ENCODE measurements at places on chromosomes 3 and 15.

DNA sequence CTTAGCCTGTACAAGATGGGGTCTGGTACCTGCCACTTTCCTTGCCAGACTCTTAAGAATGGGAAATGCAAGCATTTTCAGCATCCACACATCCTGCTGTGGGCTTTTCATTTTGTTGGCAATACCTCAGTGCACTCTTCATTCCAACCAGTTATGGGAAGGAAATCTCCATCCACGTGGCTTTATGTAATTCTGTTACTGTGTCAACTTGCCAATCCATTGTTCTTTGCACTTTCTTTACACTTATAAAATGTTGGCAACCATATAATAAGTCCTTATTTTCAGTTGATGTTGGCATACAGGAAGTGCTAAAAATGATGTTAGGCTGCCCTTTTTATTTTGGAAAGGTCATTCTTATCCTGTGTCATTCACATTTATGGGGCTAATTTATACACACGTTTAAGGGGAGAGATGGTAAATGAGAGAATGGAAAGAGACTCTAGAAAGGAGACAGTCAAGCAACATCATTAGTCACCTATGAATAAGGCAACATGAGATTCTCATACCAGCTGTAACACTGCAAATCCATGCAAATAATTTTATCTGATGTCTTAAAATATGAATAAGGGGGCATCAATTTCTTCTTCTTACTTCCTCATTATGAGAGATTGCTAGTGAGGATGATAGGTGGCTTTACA lies 238.7 kb downstream of the CHST2 start:
- no peak for DNase-seq

GRCh38 chr3:14646131-14646573 lies 5.4 kb upstream of the CCDC174 start:
- no peak for DNase-seq

DNA sequence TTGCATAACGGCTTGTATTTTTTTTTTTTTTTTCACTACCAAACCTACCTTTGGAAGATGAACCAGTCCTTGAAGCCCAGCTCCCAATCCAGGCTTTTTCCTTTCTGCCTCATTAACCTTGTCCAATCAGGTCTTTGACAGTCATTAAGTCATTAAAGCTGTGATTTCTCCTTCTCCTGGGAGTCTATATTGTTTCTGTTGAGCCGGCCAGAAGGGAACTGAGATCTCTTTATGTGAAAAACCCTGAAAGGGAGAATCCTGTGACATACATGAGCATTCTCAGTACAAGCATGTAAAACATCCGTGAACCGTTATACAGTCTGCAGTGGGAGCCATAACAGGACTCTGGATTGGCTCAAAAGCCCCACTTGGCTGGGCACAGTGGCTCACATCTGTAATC lies 40.0 kb downstream of the ZNF589 start:
- DNase-seq = no peak

DNA sequence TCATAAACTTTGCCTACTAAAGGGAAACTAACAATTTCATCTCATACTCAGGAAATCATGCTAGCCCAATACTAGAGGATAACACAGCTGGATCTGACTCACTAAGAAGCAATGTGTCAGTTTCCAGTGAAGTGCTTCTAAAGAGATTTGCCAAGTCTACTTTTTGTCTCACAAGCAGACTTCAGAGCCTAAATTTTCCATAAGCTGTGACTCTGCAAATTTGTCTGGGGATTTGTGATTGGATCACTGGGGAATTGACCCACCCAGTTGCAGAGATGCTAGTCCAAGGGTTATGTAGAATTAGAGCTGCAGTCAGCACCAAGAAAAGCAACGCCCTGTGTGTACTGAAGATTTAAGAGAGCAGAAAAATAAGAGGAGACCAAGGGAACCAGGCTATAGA lies 647.1 kb downstream of the NTRK3 start:
- DNase-seq = no peak

- DNase-seq = no peak
Observed at GRCh38 chr3:132509096-132509495, 88.0 kb upstream of the ACKR4 start.

GRCh38 chr3:25662736-25663320 lies 1.9 kb downstream of the TOP2B start:
- no peak for DNase-seq

DNA sequence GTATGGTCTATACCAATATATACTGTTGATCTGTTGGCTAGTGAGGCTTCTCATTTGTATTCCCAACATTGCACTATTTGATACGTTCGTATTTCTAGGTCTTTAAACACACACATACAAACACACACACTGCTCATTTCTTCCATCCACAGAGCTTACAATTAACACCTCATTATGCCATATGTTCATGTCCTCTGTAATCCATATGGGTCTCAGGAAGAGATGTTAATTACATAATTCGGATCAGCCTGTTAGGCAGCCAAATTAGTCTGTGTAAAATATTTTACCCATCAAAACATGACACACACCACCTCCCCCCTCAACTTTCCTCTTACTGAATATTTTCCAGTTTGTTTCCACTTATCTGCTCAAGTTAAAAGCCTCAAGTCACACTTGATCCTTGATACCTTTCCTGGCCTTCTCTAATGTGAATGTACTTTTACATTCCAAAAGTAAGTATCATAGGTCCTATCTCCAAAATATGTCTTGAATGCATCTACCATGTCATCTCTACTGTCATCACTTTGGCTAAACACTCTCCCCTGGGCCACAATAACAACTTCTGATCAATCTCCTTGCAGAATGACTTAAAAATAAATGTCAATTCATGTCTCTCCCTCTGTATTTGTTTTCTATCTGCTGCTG lies 28.2 kb downstream of the EOGT start:
- no peak for DNase-seq

DNA sequence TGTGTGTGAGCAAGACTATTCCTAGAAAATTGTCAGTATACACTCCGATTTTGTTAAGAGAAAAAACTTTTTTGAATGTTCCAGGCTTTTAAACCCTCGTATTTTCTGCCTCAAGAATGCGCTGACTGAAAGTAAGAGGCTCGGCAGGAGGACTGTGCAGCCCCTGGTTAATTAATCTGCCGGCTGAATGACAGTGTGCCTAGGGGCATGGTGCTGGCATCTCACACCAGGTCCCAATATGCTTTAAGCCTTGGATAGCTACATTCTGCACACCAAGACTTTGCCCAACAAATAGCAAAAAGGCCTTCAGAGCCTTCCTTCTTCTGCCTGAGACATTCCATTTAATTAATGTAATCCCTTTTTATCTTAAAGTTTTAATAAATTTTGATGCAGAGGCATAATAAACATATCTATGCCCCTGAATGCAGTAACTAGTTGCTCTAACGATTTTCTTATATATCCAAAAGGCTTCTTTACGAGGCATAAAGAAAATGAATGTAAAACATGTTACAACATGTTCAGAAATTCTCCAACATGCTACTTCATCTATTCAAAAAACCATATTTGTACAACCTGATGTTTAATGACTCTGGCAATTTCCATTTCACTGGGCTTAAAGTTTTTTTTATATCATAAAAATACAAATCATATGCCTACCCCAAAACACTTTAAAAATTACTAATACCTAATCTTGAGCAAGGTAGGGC lies 37.9 kb downstream of the DPH6 start:
- no peak for DNase-seq

DNA sequence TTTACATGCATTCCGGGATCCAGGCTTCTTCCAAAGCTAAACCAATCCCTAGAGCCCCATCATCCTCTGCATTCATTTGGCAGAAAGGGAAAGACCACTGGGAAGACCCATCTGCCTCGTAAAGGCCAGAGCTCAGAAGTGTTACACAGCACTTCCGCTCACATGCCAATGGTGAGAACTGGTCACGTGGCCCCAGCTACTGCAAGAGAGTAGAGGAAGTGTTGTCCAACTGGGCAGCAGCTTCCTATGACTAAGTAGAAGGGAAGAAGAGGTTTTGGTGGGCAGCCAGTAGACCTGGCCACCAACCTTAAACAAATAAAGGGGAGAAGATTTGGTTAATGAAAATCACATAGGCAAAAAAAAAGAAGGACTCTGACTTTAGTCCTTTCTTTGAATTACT lies 74.4 kb upstream of the PPP2R3A start:
- no peak for DNase-seq

DNA sequence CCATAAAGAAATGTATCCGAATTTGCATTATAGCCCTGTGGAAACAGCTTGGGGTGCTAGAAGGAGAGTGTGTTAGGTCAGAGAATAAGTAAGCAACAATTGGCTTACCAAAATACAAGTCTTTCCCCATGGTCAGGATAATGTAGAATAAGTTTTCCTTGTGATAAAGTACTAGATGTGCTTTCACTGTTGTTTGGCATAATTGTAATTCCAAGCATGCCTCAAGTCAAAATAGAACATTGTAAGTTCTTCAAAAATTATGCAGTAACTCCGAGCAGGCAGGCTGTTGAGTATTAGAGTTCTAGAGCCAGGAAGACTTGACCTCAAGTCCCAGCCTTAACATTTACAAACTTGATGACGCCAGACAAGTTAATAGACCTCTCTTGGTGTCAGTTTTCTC lies 242.0 kb downstream of the TUSC7 start:
- DNase-seq = no peak

- DNase-seq = no peak
Observed at GRCh38 chr15:92421976-92422375, 28.3 kb downstream of the ST8SIA2 start.

DNA sequence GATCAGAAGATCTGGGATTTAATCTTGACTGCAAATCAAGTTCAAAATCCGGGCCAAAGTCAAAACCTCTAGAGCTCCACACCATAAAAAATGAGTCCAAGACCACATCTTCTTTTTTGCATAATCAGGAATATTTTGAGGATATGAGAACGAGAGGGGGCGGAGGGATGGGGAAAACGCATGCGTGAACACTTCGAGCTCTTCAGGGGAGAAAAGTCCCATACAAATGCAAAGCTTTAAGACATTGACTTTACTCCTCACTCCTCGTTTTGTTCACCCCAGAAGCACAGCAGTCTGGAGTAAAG lies 68.2 kb downstream of the SUMF1 start:
- DNase-seq = no peak

DNA sequence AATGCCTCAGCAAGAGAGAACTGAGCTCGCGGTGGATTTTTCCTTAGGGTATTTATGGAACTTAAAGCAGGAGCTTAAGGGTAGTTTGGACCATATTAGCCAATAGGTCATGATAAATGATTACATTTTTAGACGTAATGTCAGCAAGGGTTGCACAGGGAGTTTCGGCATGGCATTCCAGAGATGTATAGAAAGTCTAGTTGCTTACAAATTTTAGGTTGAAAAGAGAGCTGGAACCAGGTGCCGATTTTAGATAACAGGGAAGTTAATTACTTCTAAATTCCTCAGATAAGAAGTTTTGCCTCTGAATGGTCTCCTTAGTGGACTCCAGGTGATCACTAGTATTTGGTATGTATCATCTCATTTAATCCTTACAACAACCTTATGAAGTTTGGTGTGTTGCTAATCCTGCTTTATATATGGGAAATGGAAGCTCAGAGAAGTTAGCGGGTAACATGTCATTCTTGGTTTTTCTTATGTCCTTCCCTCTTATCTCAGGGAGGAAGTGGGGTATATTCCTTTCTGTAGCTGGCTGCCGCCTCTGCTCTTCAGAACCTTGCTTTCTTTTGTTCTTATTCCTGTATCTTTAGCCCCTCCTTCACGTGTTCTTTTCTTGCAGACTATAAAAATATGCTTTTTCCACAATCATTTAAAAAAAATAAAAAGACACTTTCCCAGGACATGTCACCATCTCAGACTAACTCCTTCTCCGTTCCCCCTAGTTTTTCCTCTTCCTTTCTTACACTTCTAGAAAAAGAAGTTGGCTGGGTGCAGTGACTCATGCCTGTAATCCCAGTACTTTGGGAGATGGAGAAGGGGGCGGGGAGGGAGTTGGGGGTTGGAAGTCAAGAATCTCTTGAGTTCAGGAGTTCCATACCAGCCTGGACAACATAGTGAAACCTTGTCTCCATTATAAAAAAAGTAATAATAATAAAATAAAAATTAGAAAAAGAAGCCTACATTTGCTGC lies 25.7 kb downstream of the IQGAP1 start:
- DNase-seq = no peak

DNA sequence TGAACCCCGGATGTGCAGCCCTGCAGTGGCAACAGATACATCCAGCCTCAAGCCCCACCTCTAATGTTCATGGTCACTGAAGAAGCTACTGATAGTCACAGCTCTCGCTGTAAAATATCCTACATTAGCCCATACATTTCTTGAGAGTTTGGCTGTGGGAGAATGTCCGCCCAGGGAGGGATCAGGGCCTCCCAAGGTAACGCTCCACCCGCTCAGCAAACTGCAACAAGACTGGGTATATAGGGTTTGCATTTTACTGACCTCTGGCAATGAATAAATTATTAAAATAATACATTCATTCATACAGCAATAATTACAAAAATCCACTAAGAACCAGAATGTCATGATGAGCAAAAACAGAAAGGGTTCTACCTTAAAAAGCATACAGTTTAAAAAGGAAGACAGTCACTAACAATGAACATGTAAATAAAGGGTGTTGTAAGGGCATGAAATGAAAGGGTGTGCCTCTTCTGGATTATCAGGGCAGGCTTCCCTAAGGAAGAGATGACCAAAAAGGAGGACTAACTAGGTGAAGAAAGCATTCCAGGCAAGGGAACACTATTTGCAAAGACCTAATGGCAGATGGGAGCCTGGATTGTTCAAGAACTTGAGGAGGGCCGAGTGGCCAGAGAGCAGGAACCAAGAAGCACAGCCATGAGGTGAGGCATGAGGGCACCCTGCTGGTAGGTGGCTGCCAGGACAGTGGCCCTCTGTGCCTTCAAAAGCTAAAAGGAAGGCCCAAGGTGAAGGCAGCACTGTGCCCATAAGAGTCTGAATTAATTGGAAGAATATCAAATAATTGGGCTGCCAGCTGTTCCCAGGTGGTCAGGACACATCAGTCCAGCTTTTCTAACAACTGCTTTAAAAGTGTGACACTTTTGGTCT lies 28.1 kb upstream of the CTDSPL start:
- DNase-seq = no peak

GRCh38 chr3:45983770-45984169 lies 11.9 kb downstream of the FYCO1 start:
- no peak for DNase-seq

- no peak for DNase-seq
Observed at GRCh38 chr3:159948429-159949144, 40.0 kb upstream of the IL12A start.

DNA sequence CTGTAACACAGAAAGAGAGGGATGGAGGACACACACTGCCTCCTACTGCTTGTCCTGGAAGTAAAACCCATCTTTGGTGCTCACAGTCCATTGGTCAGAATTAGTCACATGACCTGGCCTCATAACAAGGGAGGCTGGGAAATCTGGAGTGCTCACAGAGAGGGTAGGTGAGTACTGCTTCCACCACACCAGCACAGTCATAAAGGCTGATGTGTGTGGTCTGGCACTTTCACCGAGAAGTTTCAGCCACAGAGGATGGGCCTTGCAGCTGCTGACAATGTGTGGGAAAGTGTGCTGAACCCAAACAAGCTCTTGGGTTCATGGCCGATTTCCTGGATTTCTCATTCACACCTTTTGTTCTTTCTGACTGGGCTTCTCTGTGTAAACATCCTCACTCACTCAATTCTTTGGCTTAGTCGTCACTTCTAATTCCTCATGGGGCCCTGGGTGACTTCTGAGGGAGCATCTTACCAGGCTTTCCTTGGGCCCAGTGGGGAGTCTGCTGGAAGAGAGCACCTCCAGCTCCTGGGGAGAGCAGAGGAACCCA lies 100.7 kb downstream of the ASB7 start:
- DNase-seq = no peak

- no peak for DNase-seq
Observed at GRCh38 chr15:84863565-84864443, 20.7 kb upstream of the SLC28A1 start.

Data from omental fat pad (tissue), 4 donors.